GM12892 (cell line): ENCODE measurements at places on chromosomes 4 and X.

GRCh38 chr4:113695328-113696169 is 66.0 kb downstream of the CAMK2D start:
- no peak for DNase-seq

DNA sequence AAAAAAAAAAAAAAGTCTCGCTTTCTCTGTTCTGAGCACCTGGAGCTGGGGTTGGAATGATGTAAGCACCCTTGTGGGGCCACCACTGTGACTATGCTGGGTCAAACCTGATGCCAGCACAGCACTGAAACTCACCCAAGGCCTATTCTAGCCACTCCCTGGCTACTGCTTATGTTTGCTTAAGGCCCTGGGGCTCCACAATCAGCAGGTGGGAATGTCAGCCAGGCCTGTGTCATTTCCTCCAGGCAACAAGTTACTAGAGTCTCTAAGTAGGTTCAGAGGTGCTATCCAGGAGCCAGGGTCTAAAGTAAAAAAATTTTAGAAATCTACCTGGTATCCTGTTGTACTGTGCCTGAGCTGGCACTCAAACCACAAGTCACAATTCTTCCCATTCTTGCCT is 1306.8 kb downstream of the STIM2 start:
- DNase-seq = no peak

DNA sequence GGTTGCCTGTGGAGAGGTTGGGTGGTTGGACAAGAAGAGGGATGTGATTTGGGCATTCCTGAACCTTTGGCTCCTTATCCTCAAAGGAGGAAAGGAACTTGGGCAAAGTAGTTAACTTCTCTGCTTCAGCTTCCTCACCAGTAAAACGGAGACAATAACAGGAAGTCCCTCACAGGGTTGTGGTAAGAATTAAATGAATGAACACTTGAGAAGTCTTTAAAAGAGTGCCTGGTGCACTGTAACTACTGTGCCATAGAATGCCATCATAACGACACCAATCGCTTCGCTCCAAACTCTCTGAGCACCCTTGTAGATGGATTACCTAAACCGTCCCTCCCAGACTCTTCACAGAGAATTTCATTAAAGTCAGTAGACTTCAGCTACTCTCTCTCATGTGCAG is 10.5 kb downstream of the ZCCHC18 start:
- DNase-seq = no peak

GRCh38 chrX:23784470-23785331 is 1.7 kb downstream of the SAT1 start:
- DNase-seq = no peak

- no peak for DNase-seq
Measured at GRCh38 chr4:30817447-30817846, 97.3 kb downstream of the PCDH7 start.

DNA sequence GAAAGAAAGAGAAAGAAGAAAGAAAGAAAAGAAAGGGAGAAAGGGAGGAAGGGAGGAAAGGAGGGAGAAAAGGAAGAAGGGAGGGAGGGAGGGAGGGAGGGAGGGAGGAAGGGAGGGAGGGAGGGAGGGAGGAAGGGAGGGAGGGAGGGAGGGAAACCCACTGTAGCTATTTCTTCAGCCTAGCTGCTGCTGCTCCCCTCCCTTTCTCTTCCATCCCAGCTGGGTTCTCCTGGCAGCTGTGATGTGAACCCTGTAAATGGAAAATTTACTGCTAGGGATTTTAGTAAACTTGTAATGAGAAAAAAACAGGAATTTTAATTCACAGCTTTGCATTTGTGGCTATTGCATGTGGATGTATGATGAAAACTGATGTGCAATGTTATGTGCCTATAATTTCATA is 8.0 kb downstream of the NR0B1 start:
- no peak for DNase-seq

- DNase-seq = no peak
Measured at GRCh38 chr4:41374490-41374889, 117.8 kb downstream of the UCHL1 start.

GRCh38 chr4:7327341-7327885 is 107.3 kb downstream of the PSAPL1 start:
- DNase-seq = no peak

DNA sequence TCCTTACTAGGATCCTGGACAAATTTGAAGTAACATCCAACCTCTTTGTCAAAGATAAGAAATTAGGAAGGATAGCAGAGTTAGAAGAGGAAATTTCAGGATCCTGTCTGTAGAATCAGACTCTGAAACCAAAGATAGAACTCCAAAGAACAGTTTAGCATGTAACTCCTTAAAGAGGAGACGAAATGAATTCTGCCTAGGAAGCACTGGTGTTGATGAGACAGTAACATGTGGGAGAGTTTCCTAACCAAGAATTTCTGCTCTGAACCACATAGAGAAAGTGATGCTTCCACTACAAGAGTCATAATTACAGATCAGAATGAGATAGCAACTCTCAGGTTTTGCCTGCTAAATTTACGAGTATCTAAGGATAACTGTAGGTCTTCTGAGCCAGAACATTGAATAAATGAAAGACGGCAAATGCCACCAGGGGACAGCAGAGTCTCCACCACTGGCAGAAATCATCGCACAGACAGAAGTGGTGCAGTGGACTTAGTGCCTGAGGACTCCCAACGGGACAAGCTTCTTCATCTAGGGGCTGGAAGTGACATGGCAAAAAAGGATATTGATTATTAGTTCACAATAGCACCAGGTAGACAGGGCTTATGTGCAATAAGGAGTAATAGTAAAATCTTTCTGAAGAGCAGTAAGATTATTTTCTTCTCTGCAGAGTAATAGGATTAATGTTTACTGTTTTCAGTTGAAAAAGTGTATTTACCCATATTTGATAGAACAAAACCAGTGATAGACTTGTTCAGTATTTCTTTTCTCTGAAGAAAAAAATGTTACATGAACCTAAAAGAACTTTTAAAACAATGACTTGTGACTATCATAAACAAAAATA is 6.7 kb upstream of the PPID start:
- DNase-seq = no peak

- DNase-seq = no peak
Measured at GRCh38 chr4:52910115-52910514, 48.0 kb downstream of the RASL11B start.
